ENCODE measurements at places on chromosomes 12 and 14.
A peak's percentile ranks its signal among the peaks of the same experiment; 100 is the strongest.

DNA sequence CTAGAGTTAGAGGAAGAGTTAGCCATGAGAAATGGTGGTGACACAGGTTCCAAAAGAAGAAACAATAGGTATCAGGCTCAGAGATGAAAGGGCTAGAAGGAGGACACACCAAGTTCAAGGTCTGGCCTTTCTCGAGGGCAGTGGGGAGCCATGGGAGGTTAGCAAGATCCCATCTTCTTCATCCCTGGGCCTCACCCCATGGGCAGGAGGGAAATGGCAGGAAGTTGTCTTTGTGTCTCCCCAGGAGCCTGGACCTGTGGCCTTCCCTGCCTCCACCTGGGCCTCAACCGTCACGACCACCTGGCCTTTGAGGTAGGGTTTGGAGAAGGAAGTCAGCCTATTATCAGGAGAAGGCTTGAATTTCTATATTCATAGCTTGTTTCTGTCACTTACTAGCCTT, 5.8 kb upstream of the AQP2 start:
- DNase-seq = no peak

GRCh38 chr12:100234591-100235304, 32.1 kb downstream of the DEPDC4 start:
- DNase-seq = peak; percentile 17

DNA sequence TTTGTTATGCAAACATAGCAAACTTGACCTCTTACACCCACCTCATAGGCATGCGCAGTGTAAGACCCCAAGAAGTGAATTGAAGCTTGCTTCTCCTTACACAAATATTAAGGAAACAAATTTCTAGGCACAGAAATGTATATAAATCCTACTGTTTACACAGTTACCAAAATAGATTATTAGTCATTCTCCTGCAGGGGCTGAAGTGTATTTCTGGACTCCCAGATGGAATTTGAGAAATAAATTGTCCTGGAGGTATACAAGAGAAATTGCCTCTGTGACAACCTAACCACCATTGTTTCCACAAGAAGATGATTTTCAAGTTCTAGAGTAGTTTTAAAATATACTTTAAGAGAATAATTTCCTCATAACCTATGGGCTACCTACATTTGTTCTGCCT, 656.0 kb upstream of the MDGA2 start:
- DNase-seq = no peak

GRCh38 chr12:968545-968944, 19.1 kb upstream of the RAD52 start:
- DNase-seq = no peak

DNA sequence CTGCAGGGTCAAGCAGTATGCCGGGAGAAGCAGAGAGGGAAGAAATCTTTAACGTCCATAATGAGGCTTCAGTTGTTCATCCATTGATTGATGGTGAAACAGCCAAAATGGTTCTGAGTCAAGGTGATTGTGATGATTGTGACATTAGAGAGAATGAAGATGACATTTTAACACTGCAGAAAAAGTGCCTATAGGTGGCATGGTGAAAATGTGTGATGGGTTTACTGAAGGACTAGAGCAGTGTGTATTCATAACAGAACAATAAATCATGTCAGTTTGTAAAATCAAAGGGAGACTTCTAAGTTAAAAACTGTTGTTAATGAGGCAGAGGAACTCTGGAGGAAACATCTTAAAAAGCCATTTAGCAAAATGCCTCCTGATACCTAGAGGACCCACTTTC, 57.7 kb upstream of the CAND1 start:
- no peak for DNase-seq

DNA sequence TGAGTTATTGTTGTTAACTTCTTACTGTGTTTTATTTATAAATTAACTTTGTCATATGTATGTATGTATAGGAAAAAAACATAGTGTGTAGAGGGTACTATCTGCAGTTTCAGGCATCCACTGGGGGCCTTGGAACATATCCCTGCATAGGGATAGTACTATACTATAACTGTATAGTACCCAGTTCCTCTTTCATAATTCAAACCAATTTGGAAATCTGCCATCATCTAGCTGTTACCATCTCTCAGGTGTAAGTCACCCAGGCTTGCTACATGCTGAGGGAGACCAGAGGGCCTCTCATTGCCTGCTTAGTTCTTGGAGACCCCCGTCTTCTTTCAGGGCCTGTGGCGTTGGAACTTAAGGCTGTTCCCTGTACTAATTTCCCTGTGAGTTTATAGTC, 12.9 kb upstream of the DCD start:
- DNase-seq = no peak

- DNase-seq = no peak
Measured at GRCh38 chr12:113021500-113021899, 35.0 kb upstream of the DTX1 start.

All from HS-27A (cell line).